SW 1271 (cell line): ENCODE measurements at places on chromosomes 12 and 14.

GRCh38 chr14:76701981-76702380 lies 59.3 kb upstream of the VASH1 start:
- no peak for DNase-seq

- no peak for DNase-seq
Observed at GRCh38 chr14:90444077-90444696, 47.4 kb downstream of the CALM1 start.

- DNase-seq = no peak
Observed at GRCh38 chr12:52232674-52233461, at the start of gene KRT7. KRT7 (plus strand) TSS chr12:52233243; CDS start chr12:52233297, 54 bp downstream.

- DNase-seq = no peak
Observed at GRCh38 chr12:116490471-116490870, 68.7 kb upstream of the MAP1LC3B2 start.

- no peak for DNase-seq
Observed at GRCh38 chr12:92726850-92727249, 24.1 kb downstream of the PLEKHG7 start.

GRCh38 chr12:82434392-82434911 lies 76.1 kb downstream of the METTL25 start:
- no peak for DNase-seq

DNA sequence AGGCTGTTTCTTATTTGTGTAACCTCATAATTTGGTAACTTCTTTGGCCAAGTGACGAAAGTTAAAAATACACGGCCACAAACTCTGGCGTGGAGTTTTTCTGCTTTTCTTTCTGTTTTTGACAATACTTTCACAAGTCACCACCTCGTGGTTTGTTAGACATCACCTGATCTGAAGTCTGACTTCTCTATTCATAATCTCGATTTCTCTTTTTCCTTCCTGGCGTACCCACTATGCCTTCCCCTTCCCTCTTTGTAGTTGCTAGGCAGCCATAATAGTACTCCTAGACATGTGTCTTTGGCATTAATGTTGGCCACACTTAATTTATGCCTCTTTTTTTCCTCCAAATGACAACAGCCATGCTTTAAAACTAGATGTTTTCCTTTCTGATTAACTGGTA lies 97.6 kb downstream of the POLR3B start:
- DNase-seq = no peak

DNA sequence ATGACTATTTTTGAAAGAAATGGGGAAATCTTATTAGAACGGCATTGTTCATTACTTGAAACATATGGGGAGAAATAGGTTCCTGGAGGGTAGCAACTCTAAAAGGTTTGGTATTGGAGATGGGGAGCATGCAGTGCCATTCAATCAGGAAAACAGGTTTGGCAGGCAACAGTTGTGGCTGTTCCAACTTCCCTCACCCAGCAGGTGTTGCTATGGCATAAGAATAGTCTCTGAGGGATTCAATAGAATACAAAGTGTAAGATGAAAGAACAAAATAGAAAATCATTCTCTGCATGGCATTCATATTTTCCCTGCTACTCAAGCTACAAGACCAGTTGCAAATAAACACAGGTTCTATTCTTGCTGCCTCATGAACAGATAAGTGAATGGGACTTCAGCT lies 393.3 kb upstream of the RPL10L start:
- peak; percentile 7 for DNase-seq

DNA sequence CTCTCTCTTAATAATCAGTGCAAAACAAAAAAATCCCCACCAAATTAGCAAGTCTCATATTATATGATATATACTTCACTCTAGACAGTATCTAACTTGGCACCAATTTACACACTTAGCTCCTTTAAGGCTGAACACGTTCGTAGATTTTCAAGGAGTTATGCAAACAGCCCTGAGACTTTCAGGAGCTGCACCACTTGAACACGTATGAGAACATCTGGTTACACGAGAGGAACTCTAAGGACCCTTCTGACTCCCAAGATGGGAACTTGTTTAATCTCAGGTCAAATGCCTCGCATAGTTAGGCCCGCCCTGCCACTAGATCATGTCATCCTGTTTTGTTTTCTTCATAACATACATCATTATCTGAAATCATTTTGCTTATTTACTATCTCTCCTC lies 10.0 kb downstream of the SPRING1 start:
- DNase-seq = no peak

DNA sequence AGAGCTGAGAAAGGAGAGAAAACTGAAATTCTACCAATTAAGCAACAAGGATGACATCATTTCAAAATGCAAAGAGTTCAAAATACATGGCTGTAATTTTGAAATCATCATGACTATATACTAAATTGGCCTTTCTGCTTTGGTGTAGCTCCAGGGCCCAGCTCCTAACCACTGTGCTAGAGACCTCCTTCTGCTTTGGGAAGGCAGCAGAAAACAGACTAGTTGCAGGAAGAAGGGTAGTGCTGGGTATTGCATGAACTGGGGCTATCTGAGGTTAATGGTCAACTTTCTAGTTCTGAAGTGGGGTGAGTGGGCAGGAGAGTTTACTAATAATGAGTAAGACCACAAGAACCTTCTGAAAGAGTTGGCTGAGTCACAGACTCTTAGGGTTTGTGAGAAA lies 66.2 kb downstream of the PTGER2 start:
- no peak for DNase-seq

GRCh38 chr12:53538209-53538689 lies 31.0 kb upstream of the NPFF start:
- DNase-seq = no peak

GRCh38 chr14:102731871-102732800 lies 45.1 kb upstream of the TRAF3 start:
- DNase-seq = no peak

DNA sequence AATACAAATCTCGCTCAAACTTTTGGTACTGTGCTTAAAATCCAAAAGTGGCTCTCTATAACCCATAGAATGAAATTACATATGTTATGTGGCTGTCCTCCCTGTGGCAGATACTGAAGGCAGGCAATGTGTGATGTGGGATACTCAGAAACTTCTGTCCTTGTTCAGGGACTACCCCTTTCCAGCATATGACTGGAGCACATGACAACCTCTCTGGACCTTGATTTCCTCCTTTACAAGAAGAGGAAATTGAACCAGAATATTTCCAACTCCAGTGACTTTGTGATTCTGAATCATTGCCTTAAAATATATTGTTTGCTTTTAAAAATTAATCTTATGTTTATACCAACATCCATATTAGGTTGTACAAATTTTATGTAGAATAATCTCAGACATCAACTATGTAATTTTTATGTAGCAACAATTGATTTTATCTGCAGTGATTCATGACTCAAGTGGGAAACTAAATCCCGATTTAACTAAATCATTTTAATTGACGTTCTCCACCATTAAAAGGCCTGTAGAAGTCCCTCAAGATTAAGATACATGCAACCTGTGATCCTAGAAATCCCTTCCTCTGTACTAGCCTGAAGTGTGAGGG lies 162.4 kb downstream of the AKAP6 start:
- no peak for DNase-seq

DNA sequence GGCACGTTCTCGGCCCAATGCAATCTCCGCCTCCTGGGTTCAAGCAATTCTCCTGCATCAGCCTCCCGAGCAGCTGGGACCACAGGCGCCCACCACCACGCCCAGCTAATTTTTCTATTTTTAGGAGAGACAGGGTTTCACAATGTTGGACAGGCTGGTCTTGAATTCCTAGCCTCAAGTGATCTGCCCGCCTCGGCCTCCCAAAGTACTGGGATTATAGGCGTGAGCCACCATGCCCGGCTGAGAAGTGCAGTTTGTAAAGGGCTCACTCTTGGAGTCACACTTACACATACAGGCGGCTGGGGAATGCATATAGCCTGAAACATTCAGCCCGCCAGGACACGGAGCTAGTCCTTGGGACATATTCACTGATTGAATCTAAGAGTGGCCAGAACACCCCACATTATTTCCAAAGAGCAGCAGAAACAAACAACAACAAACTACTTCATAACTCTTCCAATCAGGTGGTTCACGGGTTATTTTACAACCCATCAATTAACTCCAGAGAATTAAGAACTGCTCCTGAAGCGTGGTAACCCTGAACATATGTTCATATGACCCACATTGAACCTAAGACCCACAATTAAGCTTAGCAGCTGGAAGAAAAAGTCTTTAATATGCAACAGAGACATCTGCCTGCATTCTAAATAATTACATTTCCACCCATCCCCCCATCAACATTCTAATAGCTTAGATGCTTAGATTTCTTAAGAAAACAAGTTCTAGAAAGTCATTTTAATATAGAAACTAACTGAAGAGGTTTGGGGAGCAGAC lies 49.2 kb downstream of the SSH1 start:
- no peak for DNase-seq

- DNase-seq = no peak
Observed at GRCh38 chr12:25591144-25591543, 38.1 kb upstream of the LMNTD1 start.

DNA sequence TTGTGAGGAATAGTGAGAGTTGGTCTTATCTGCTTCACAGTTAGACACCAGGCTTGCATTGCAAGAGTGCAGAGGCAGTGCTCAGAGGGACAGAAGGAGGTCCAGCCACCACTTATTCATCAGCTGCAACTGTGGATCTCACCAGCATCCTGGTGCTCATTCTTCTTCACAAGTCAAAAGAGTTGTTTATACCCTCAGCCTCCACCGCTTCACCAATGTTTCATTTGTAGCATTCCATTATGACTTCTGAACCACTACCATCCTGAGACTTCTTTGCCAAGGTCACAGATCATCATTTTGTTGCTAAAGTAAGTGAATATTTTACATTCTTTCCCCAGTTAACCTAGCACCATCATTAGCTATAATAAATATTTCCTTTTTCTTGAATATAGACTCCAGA lies 230.5 kb upstream of the KITLG start:
- no peak for DNase-seq

DNA sequence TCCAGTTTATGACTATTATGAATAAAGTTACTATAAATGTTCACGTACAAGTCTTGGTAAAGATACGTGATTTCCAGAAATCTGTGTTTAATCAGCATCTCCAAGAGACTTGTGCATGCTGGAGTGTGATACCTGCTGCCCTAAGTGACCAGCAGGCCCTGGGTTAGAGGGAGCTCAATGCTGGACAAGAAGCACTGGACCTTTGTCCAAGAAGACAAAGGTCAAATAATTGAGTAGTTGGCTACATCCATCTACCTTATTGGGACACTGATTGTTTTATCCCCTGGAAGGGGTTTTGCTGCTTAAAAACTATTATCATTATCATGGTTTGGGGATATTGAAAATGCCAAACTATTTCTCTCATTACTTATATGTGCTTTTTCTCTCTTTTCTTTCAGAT lies 37.0 kb upstream of the CHST11 start:
- DNase-seq = no peak

GRCh38 chr14:101707863-101708620 lies 53.5 kb upstream of the PPP2R5C start:
- DNase-seq = no peak

DNA sequence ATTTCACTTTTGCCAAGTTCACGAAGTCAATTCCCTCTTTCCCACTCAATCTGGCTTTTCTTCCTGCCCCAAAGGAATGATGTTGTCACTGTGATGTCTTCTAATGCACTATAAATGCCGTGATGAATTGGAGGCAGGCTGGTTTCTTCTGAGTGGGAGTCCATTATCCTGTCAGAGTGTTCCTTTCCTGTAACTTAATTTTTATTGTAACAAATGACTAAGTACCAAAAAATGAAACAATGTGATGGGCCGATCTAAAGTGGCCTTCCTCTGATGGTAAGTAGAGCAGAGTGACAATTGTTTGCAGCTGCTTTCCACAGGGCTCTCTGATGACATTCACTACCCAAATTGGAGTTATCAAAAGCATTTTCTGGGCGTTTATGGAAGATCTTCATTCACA lies 22.2 kb downstream of the TMEM30B start:
- DNase-seq = no peak

- DNase-seq = no peak
Observed at GRCh38 chr14:65228436-65228835, 126.1 kb upstream of the MAX start.

- DNase-seq = no peak
Observed at GRCh38 chr14:96861568-96862310, 64.6 kb downstream of the VRK1 start.

DNA sequence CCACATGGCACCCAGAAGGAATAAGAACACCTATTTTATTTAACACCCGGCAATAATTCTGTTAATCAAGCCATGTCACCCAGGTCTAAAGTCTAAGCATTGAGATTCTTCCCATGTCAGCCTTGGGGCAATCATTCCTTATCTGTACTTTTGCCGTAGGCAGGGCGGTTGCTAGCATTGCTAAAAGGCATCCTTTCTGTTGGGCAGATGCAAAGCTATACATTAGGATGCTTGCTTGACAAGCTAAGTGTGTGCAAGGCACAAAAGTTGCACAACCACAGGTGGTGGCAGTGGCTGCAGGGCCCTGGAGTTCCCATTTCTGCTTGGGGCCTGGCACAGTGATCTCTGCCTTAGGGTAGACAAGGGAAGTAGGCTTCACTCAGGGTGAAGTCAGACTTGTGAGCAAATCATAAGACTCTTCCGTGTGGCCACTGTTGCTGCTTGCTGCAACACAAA lies 12.5 kb upstream of the GALNT6 start:
- no peak for DNase-seq

DNA sequence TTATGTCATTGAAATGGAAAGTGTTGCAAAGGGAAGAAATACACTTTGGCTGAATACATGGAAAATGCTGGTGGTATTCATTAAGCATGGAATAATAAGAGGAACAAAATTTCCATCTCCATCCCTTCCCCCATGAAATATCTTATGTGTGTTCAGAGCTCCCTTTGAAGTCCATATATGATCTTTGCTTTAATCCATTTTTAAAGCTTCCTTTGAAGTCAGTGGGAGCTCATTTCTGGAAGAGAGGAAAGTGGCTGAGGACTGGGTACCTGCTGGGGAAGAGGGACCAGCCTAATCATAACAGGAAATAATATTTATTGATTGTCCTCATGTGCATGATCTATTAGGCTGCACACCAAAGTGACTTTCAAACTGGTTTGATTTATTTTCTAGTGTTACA lies 49.2 kb downstream of the AKAP6 start:
- DNase-seq = no peak

- no peak for DNase-seq
Observed at GRCh38 chr14:90358359-90358758, 26.6 kb upstream of the NRDE2 start.

- DNase-seq = no peak
Observed at GRCh38 chr12:127675936-127676335, 591.0 kb upstream of the TMEM132C start.

DNA sequence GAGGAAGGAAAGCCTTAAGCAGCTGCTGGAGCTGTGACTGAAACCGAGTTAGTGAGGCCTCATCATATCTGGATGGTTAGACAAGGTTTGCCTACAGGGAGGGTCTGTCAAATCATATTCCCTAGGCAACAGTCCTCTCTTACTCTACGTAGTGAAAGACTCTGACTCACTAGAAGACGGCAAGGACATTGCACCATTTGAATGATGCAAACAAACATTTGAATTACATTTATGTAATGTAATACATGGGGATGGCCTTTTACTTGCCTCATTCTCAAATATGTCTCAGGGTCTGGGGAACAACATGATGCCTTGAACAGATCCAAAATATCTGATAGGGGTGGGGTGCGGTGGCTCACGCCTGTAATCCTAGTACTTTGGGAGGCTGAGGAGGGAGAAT lies 29.8 kb upstream of the STRAP start:
- no peak for DNase-seq
